SK-N-SH treated with all-trans-retinoic acid at 6 μM for 48 hours (cell line): ENCODE measurements at places on chromosomes 7 and 10.
A peak's percentile ranks its signal among the peaks of the same experiment; 100 is the strongest.

- no peak for ATAC-seq
These were observed 126.8 kb downstream of the KAT6B start for GRCh38 chr10:74953214-74953613.

DNA sequence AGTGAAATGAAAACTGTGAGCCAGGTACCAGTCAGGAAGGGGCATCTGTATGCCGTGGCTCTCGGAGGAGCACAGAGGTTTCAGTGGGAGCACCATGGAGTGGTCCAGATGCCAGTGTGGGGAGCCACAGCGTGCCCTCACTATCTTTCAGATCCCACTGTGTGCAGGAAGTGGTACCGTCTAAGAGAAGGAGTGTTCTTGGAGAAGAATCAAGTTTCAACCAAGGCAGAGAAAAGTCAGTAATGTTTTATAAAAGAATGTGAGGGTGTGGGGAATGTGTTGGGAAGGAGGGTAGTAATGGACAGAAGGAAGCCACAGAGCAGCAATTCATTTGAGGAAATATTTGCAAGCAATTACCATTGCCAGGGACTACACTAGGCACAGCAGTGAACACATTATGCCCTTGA, 35.6 kb downstream of the PRKAR2B start:
- peak; percentile 58 for ATAC-seq

GRCh38 chr7:135748770-135749169, at the start of gene FAM180A:
TSS of gene FAM180A (minus strand) at chr7:135748813. CDS start at chr7:135748580, 233 bp downstream.
- no peak for ATAC-seq

DNA sequence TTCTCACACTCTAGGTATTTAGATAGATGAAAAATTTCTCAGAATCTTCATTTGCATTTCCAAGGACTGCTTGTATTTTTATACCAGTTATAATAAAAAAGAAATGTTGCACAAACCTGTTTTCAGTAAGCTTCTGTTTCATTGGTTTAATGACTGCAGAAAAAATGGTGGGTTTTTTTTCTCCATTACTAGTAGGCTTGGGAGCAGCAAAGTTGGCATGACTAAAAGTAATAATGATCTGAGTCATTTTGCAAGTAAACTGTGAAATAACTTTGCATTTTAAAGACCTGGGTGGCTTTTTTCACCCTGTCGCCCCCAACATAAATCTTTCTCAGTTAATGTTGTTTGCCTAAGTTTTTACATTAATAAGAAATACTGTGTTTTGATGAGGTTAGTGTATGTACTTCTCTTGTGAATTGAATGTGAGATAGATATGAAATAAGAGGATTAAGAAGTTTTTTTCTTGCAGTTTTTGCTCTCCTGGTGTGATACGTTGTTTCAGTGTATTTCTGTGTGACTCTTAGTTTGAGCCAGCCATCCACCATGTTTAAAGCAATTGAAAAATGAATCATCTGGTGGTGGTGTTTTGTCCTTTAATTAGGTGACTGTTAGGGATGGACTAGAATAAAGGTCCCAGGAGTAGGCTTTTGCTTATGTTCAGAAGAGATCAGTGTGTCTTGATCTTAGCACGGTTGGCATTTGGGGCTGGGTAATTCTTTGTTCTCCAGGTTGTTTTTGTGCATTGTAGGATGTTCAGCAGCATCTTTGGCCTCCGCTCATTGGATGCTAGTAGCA, 1.8 kb downstream of the GNAI1 start:
- no peak for ATAC-seq

DNA sequence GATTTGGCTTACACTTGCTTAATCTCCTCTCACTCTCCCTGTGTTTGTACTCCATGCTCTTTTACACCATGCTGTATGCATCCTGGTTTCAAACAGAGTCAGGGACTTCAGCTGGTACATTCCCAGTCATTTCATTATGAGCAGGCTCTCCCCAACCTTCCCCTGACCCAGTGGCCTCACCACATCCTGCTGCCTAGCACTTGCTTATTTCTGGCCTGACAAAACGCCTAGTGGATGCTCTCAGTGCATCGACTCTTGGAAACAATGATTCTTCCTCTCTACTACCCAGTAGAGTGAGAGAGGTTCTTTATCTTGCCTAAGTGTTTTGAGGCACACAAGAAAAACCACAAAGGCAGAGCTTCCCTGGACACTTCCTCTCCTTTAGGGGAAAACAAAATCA, 63.4 kb downstream of the CAV1 start:
- peak; percentile 72 for ATAC-seq

DNA sequence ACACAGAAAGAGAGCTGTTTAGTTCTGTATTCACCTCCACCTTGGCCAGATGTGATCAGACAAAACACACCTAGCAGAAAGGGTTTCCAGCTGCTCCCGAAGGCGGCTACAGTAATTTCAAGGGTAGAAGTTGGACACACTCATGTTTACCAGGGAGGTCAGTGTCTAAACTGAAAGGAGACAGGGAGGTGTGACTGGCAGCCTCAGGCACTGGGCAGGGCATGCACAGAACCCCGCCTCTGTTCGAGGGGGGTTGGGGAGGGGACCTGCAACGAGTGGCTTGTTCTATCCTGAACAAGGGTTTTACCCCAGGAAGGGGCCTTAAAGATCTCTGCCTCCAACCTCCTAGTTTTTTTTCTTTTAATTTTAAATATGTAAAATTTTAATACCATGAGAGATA, 49.6 kb downstream of the BPGM start:
- ATAC-seq, result no peak

GRCh38 chr7:137342828-137343261, 688 bp downstream of the PTN start:
- ATAC-seq, result peak; percentile 55

DNA sequence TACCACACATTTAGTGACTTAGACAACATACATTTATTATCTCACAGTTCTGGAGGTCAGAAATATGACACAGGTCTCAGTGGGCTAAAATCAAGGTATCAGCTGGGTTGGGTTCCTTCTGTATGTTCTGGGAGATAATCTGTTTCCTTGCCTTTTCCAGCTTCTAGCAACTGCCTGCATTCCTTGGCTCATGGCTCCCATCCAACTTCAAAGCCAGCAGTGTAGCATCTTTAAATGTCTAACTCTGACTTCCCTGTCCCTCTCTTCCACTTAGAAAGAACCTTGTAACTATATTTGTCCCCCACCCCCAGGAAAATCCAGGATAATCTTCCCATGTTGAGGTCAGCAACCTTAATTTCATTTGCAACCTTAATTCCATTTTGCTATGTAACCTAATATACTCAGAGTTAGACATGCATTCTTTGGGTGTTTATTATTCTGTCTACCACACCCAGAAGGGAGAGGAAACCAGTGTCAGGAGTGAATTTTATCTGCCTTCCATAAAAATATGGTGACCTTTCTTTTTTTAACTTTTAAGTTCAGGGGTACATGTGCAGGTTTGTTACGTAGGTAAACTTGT, 57.3 kb upstream of the SMIM30 start:
- ATAC-seq, result peak; percentile 60

DNA sequence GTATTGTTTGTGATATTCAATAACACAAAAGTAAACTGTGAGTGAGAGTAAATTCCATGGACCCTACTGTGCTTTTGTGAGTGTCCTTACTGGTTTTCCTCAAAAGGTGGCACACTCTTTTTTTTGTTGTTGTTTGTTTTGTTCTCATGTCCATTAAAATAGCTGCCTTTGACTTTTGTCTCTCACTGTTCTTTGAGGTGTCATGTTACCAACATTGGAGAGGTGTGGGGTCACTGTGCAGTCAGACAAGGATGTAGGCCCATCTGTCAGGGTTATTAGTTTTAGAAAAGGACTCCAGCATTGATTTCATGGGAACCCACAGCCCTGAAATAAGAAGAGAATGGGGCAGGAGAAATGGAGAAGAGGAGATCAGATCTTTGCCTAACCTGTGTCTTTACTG, 383.1 kb downstream of the SORCS3 start:
- ATAC-seq, result no peak

- ATAC-seq, result peak; percentile 75
These were observed 14.3 kb upstream of the TRIM8 start for GRCh38 chr10:102629661-102630614.

DNA sequence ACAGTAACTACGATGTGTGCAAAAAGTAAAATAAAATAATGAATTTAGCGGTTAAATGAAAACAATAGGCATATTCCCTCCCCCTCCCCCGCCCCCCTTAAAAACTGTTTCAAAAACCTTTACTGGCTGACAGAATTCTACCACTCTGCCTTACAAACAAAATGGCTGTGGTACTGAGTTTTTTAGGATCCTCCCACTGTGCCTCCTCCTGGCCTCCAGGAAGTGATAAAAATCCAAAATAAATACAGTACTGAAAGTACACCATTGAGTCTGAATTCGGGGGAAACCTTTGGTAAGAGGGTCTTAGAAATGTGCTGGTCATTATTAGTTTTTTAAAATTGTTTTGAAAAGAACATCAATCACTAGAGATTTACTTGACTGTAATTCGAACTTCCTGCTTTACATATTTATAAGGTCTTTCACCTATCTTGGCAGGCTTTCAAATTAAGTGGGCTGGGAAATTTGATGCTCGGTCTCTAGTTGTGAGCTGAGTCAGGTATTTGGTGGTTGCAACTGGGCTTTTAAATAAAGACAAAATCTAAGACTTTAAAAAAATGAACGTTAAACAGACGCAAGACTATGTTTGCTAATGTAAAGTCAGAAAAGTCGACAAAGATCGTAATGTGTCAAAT, 32.5 kb upstream of the EPC1 start:
- ATAC-seq, result peak; percentile 76

GRCh38 chr10:5195727-5196374, 786 bp upstream of the AKR1C4 start:
- ATAC-seq, result no peak
